Activated T-helper 17 cell treated with anti-CD3 and anti-CD28 coated beads, Interleukin-2, amount 50 U/mL, for 72 hours (primary cell): ENCODE measurements at places on chromosomes 3 and 15.

DNA sequence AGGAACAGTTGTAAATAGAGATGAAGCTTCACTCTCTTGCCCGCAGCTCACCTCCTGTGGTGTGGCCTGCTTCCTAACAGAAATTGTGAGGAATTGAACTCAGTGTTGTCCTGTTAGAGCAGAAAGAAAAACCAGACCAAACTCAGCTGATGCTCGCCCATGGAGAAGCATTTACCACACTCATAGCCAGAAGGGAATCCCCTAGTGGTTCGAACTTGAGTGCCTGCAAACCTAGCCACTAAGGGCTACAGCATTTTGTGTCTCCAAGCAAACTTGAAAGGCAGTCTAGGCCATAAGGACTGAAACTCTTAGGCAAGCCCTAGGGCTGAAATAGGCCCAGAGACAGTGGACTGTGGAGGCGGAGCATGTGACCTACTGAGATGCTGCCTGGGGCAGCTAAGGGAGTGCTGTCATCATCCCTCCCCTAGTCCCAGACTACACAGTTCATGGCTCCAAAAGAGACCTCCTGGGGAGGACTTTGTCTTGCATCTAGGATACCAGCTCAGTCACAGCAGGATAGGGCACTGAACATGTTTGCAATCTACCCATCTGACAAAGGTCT, 44.5 kb upstream of the MCTP2 start:
- no peak overlapping the region for H3K27ac ChIP-seq
- H3K27me3 ChIP-seq, result peaks cover 3% of the 10 kb centered on the region
- ATAC-seq, result no peak
- no peaks in the 10 kb centered on the region for H3K4me1 ChIP-seq

GRCh38 chr3:146142757-146143156, 18.2 kb downstream of the PLOD2 start:
- H3K4me3 ChIP-seq, result no peak overlapping the region
- no peak overlapping the region for H3K27ac ChIP-seq
- no peaks in the 10 kb centered on the region for H3K36me3 ChIP-seq
- no peaks in the 10 kb centered on the region for H3K4me1 ChIP-seq
- ATAC-seq, result no peak

DNA sequence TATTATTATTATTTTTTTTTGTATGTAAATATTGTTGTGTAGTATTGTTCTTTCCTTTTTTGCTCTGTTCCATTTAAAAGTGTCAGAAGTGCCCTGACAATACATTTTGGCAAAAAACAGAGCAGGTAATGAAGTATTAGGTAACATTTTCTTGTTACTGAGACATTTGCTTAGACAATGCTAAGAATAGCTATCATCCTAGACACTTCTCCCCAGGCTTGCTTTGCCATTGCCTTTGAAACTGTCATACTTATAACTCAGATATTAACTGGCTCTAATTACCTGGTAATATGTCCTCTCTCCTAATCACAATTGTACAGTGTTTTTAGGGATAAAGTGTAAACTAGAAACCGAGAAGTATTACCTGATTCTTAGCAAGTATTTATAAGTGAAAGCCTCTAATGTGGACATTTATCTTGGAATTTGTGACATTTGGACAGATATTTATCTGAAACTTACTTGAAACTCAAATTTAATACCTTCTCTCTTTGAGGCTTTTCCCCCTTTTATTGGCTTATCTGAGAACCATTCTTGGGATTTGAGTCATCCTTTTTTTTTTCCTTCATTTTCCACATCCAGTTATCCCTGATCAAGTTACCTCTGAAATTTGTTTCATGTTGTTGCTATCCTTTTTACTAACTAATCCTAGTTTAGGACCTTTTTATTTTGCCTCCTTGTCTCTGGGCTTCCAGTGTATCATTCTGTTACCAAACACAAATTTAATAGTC, 13.1 kb downstream of the ARIH1 start:
- ATAC-seq, result no peak
- no peak overlapping the region for H3K27ac ChIP-seq
- H3K36me3 ChIP-seq, result peaks cover 47% of the 10 kb centered on the region
- no peak overlapping the region for H3K4me3 ChIP-seq

DNA sequence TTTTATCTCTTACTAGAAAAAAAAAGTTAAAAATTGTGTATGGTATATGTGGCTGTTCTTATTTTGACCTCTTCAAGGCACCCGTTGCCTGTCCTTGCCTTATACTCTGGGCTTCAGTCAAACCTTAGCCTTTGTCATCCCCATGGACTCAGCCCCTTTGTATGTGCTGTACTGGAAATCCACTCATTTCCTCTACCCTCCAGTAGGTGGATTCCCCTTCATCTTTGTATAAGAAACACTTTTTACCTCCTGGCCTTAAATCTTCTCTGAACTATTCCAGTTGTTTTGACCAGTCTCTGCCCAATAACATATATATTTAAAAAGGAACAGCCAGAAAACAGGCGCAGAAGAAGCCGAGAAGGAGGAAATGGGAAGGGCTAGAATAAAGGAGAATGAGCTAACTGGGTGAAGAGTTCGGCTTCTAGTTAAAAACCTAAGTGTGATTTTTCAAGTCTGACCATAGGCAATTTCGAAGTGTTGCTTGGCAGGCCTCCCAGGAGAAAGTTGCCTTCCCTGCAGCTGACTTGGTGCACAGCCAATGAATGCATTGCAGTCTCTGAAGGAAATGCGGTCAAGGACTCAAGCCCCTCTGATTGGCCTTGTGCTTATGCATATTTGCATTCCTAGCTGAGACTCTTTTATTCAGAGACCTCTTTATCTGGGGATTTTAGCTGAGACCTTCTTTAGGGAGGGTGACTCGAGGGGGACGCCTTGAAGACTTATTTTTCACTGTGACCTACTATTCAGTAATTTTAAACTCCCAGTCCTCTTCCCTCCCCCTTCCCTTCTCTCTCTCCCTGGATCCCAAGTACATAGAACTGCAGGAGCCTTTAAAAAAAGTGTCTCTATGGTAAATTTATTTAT, 277.4 kb downstream of the ROBO1 start:
- no peaks in the 10 kb centered on the region for H3K27me3 ChIP-seq
- no peaks in the 10 kb centered on the region for H3K36me3 ChIP-seq
- H3K4me3 ChIP-seq, result no peak overlapping the region
- no peaks in the 10 kb centered on the region for H3K4me1 ChIP-seq
- no peak overlapping the region for H3K27ac ChIP-seq

DNA sequence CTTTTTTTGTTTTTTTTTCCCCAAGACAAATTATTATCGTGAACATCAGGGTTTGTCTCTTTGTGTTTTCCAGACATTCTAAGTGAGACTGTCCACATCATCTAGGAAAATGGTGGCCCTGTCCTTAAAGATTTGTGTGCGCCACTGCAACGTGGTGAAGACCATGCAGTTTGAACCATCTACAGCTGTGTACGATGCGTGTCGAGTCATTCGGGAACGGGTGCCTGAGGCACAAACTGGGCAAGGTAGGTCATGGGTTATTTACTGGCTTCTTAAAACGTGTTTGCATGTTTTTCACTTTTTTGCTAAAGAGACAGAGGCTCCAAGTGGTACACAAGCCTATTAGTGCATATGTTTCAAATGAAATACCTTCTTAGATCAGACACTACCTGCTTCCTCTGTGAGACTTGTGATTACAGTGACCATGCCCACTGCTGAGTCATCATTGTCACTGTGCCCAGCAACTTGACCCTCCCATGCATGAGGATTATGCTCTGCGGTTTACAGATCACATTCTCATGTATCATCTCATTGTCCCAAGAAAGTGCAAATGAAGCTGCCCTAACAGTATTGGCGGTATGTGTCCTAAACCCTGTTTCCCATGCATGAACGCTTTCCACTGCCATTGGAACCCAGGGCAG, 395.2 kb upstream of the TPM1 start:
- no peaks in the 10 kb centered on the region for H3K4me1 ChIP-seq
- H3K27me3 ChIP-seq, result peaks cover 16% of the 10 kb centered on the region
- H3K36me3 ChIP-seq, result no peaks in the 10 kb centered on the region

- no peaks in the 10 kb centered on the region for H3K27me3 ChIP-seq
- no peaks in the 10 kb centered on the region for H3K36me3 ChIP-seq
- ATAC-seq, result no peak
Measured at GRCh38 chr3:180466401-180467011, 135.5 kb upstream of the TTC14 start.

DNA sequence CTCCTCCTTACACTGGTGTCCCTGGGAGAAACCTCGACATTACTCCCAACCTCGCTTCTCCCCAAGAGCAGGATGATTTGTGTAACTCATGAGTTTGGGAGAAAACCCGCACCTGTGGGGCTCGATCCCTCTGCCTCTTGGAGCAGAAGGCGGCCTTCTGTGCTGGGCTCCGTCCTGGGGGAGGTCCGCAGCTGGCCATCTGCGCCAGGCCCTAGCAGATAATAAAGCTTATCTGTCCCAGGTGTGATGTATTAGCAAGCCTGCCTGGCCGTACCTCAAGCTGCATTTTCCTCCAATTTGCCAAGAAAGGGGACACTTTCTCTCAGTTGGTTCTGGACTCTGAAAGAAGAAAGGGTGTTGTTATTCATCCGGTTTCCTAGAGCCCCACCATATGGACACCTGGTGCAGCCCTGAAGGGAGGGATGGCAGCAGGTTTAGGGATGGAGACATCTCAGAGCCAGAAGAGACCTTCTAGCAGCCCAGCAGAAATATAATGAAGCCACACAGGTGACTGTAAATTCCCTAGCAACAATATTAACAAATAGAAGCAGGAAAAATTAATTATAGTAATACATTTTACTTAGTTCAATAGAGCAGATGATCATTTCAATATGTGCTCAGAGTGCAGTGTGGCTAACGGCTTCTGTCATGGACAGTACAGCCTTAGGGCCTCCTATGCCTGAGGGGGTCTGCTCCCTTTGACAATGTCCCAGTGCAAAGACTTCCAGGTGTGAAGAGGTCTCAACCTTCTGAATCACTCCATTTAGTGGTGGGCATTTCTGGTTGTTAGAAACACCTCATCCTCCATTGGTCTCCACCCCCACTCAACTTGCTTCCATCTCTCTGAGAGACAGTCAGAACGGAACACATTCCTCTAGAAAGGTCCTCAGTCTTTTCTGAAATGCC, 94.8 kb downstream of the CPN2 start:
- peak overlapping the region; percentile 72 for H3K27ac ChIP-seq
- no peaks in the 10 kb centered on the region for H3K27me3 ChIP-seq
- peaks cover 4% of the 10 kb centered on the region for H3K4me1 ChIP-seq
- ATAC-seq, result no peak
